Testis (tissue), 5 donors: ENCODE measurements at places on chromosomes 4 and X. TPM values are rescaled to one million over a fixed set of nuclear protein-coding genes. Genes with fewer than 3 reads are reported as not detected.
A peak's percentile ranks its signal among the peaks of the same experiment; 100 is the strongest.

DNA sequence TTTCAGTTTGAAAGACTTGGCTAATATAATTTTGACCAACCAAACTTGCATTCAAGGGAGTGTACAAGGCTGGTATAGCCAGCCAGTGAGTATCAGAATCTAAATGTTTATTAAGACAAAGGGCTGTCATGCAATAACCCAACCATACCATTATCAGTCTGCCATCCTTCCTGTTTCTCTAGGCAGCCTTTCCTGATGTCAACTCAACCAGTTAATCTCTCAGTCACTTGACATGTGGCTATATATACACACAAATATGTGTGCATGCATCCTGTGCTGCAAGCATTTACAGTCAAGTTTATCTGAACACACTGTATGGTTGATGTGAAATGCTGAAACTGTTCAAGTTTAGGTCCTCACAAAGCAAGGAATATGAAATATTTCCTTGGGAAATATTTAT is 17.2 kb downstream of the BTK start:
- H3K4me1 ChIP-seq: no peaks in the 10 kb centered on the region
- H3K27ac ChIP-seq: no peak overlapping the region
- DNase-seq: no peak
- no peaks in the 10 kb centered on the region for H3K36me3 ChIP-seq

GRCh38 chr4:62450740-62451139 is 1250.6 kb downstream of the ADGRL3 start:
- no peak for DNase-seq
- no peak overlapping the region for H3K4me3 ChIP-seq
- no peaks in the 10 kb centered on the region for H3K4me1 ChIP-seq
- no peaks in the 10 kb centered on the region for H3K36me3 ChIP-seq
- no peak overlapping the region for H3K27ac ChIP-seq

DNA sequence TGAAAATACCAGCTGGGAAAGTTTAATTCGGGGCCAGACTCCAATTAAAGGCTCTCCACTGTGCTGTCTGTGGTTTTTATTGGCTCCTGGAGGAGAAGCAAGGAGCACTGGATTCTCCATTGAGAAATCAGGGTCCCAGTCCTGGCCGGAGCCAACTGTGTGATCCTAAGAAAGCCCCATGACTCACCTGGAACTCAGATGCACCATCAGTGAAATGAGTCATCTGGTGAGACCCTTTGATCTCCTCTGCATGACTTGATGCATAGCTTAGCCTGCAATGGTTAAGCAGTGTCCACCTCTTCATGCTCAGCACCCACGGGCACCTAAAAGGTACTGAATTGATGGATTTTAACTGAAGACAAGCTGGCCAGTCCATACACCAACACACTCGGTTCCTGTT is 119.2 kb upstream of the VCX3B start:
- H3K4me3 ChIP-seq: no peak overlapping the region
- H3K36me3 ChIP-seq: no peaks in the 10 kb centered on the region
- DNase-seq: no peak
- H3K27me3 ChIP-seq: no peaks in the 10 kb centered on the region
- H3K27ac ChIP-seq: no peak overlapping the region
- H3K4me1 ChIP-seq: no peaks in the 10 kb centered on the region

DNA sequence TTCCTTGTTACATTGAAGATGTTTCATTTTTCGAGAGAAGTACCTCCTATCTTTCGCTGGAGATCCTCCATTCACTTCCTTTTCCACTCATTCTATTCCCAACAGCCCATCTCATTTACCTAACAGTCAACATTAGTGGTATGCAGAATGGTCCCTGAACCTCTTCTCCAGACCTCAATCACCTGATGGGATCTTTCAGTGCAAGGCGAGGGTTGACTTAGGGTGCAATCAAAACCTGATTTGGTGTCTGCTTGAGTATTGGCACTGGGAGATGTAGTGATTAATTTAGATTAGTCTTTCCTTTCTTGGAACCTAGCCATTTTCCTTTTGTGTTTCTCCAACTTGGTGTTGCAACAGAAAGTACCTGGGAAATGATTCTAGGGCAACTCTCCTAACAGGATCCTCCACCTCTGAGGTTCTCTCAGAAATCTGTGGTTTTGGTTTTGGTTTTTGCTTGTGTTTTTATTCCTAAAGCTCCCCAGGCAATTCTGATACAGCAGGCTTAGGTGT is 18.4 kb downstream of the DDX3X start:
- no peak overlapping the region for H3K27ac ChIP-seq
- no peak overlapping the region for H3K4me3 ChIP-seq
- no peaks in the 10 kb centered on the region for H3K36me3 ChIP-seq
- no peaks in the 10 kb centered on the region for H3K4me1 ChIP-seq
- DNase-seq: no peak

- no peaks in the 10 kb centered on the region for H3K36me3 ChIP-seq
- no peak overlapping the region for H3K4me3 ChIP-seq
- no peak overlapping the region for H3K27ac ChIP-seq
- H3K4me1 ChIP-seq: no peaks in the 10 kb centered on the region
- DNase-seq: no peak
Observed at GRCh38 chrX:23857363-23857762, 50.4 kb downstream of the APOO start.

DNA sequence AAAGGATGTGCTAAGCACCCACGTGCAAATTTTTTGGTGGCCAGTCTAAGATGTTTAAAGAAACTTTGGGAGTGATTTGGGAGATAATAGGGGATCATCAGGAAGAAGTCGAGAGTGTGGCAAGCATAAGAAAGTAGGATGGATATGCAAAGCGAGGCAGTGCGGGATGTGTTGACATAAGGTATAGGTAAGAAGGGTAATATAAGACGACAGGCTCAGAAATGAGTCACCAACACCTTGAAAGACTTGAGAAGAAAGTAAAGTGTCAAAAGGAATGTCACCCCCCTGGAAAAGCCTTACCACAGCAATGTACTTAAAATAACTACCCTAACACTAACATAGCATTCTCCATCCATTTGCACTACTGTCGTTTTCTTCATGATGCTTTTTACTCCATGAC is 69.8 kb upstream of the BMP2K start:
- DNase-seq: no peak
- no peak overlapping the region for H3K4me3 ChIP-seq
- H3K27me3 ChIP-seq: no peaks in the 10 kb centered on the region
- no peaks in the 10 kb centered on the region for H3K36me3 ChIP-seq
- no peak overlapping the region for H3K27ac ChIP-seq
- H3K4me1 ChIP-seq: no peaks in the 10 kb centered on the region

DNA sequence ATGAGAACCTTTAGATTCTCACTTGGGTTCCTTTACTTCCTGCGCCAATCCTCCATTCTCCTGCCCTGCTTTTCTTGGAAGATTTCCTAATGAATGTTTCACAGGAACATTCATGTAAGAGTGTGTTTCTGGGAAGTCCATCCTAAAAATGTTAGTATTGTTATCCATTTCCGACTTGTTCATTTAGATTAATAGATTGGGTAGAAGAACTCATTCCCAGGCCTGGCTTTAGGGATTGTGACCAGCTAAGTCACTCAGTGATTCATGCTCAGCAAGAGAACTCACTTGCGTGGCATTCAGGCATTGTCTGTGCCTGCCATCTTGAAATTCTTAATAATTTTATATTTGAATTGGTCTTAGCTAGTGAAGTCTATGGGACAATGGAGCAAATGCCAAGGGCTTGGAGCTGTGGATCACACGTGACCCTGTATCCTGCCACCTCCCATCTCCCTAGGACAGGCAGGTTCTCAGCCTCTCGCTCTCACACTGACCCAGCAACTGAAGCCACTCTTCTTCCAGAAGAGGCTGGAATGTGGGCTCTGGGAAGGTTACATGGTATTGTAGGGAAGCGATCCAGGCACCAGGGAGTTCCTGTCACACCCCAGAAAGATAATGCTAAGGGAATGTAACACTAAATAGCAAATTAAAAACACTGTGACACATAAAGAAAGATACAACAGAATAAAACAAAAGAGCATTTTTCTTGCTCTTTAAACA is 562.1 kb downstream of the TMA16 start:
- peak overlapping the region; percentile 28 for H3K27ac ChIP-seq
- no peaks in the 10 kb centered on the region for H3K36me3 ChIP-seq
- no peaks in the 10 kb centered on the region for H3K27me3 ChIP-seq
- H3K4me1 ChIP-seq: peaks cover 5% of the 10 kb centered on the region
- DNase-seq: peak; percentile 74

DNA sequence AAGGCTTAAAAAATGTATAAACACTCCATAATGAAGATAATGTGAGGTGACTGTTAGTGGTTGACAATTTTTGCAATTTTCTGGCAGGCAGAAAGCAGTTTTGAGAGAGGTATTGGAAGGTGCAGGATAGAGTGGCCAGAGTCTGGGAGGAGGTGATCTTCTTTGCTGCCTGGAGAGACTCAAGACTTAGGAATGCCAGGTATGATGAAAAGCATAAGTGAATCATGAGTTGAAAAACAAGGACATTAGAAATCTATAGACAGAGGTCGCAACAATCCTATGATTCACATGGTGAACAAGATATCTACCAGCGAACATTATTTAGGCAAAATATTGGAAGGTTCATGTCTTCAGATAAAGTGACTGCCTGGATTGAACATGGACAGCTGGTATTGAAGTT is 118.5 kb downstream of the CFAP299 start:
- no peaks in the 10 kb centered on the region for H3K27me3 ChIP-seq
- no peak overlapping the region for H3K4me3 ChIP-seq
- no peak overlapping the region for H3K27ac ChIP-seq
- no peaks in the 10 kb centered on the region for H3K36me3 ChIP-seq

DNA sequence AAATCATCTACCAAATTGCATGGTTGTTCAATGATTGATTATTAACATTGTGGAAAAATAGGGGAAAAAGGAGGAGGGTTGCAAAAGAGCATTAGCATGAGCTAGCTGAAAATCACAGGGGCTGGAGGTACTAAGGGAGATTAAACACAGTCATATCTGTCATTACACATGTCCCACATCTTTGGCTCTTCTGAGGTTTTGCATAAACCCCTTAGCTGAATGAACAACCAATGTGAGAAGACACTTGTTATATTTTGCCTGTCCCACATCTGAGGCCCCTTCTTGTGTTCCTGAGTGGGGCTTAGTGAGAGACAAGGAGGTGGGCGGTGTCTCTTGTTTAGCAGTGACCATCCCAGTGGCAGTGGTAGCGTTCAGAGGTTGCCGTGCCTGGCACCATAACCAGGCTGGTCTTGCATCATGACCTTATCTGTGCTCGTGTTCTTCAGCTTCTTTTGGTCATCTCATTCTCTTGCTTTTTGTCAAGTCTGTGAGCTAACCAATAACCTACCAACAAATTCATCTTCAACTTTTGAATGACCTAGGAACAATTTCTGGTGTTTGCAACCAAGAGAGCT is 95.6 kb downstream of the MID1IP1 start:
- no peaks in the 10 kb centered on the region for H3K27me3 ChIP-seq
- no peak overlapping the region for H3K27ac ChIP-seq
- DNase-seq: no peak
- no peaks in the 10 kb centered on the region for H3K36me3 ChIP-seq

CSAG1 gene
- 0.50 TPM for total RNA-seq
